ENCODE measurements at places on chromosomes 2 and 18.

- no peak for DNase-seq
Observed at GRCh38 chr2:186518291-186518690, 32.2 kb downstream of the ZC3H15 start.

GRCh38 chr18:49901862-49902340 is 88.6 kb upstream of the ACAA2 start:
- DNase-seq, result no peak

DNA sequence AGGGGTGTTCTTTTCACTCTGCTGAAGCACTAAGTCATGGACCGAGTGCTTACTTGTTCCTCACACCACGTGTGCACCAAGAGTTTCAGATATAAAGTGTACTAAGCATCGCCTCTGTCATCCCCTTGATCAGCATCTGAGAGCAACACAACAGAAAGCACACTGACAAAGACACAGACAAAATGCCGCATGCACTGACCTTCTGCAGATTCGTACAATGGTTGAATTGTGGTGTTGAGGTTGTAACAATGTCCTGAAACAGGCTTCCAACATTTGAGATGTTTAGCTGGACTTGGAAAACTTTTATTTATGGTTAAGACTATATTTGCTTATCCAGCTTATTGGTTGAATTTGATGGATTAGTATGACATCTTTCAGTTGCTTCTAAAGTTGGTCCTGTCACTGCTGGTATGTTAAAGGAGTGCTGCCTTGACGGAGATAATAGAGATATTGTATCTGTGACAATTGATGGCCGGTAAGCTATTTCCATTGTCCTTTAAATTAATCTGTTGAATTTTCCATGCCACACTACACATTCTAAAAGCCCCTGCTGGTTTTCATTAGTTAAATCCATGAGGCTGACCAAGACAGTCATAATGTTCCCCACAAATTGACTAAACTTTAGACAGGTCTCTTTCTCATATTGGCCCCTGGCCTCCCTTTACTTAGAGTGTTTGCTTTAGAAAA is 99.9 kb downstream of the CBLN2 start:
- no peak for DNase-seq

- no peak for DNase-seq
Observed at GRCh38 chr2:160402997-160403979, 90.3 kb downstream of the RBMS1 start.

- no peak for DNase-seq
Observed at GRCh38 chr18:48931680-48932461, 18.9 kb downstream of the SMAD7 start.

DNA sequence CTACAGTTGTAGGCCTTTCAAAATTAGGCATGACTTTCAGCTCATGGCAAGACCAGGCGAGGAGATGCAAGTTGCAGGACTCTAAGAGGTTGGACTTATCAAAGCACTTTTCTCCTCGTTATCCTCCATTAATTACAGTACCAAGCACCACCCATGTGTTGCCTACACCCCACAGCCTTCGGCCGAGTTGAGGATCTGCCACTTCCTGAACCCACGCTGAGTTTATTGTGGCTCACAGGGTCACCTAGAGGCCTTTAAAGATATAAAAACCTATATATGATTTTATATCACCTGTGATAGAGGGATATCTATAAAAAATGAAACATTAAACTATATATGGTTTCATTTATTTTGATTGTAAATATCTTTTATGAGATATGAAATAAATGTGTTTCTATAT is 2.6 kb downstream of the UGT1A10 start:
- no peak for DNase-seq

DNA sequence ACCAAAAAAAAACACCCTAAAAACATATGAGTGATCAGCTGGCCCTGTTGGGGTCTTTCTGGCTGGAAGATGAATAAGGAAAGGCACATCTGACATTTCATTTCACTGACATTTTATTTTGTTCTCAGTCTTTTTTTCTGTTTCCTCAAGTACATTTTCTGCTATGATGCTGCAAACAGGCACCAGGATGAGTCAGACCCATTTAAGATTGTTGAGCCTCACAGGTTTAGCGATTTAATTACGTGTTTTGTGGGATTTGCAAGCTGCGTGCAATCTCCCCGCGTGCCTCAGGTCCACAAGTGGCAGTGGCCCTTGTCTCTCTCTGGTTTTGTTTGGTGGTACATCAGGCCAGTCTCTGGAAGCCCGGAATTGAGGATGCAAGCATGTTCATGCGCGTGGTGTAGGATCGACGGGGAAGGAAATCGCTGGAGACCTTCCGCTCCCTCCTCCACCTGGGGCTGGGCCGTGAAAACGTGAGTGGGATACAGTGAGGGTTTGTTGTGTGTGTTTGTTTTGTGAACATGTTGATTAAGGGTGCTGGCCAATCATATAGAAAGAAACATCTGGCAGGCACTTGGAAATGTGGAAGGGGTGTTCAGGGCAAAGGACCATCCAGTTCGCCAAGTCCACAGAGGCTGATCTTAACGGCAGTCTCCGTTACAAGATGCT is 120.2 kb upstream of the ZNF516 start:
- no peak for DNase-seq
